ENCODE measurements at places on chromosomes 16 and 17.

GRCh38 chr17:57995076-57995956 is 7.3 kb upstream of the VEZF1 start:
- peak; percentile 80 for DNase-seq

- DNase-seq, result no peak
Measured at GRCh38 chr17:79975498-79976134, 60.1 kb downstream of the TBC1D16 start.

DNA sequence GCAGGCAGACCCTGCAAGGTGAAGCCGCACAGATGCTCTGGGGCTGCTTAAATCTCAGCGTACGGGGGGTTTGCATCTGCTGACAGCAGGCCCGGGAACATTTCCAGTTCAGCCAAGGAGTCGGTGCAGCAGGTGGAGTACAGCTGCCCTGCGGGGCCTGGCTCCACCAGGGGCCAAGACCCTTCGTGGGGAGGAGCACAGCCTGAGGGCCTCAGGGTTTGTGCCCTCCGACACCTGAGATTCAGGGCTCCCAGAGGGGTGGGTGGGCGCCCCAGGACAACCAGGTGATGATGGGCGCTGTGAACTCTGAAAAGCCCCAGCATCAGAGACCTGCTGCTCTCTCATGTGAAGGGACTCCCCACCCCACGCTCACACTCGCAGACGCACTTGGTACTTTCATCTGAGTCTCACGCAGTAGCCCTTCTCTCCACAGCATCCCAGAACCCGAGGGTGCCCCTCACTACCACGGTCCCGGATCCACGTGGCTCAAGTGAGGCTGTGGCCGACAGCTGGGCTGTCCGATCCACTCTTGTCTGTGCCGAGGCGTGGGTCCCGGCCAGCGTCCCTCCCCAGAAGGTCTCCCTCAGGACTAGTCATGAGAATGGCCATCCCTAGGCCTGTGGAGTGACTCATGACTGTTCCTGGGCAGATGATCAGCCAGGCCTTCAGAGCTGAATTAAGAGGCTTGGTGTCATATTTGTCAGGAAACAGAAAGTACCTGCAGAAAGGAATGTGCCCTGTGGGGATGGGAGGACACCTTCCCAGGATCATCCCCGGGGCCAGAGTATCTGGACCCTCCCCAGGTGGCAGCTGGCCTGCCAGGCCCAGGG is 29.6 kb downstream of the ACSF3 start:
- no peak for DNase-seq

GRCh38 chr17:7184647-7185046 is 5.5 kb upstream of the ASGR1 start:
- no peak for DNase-seq

GRCh38 chr17:28624148-28624547 is 10.2 kb upstream of the RSKR start:
- DNase-seq, result no peak

DNA sequence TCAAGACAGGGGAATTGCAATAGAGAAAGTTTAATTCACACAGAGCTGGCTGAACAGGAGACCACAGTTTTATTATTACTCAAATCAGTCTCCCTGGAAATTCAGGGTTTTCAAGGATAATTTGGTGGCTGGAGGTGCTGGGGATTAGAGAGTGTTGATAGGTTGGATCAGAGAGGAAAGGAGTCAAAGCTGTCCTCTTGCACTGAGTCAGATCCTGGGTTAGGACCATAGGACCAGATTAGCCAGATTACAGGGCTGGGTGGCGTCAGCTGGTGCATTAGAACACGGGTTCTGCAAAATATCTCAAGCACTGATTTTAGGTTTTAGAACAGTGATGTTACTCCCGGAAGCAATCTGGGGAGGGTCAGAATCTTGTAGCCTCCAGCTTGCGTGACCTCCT is 1.8 kb upstream of the NSMCE1 start:
- no peak for DNase-seq

DNA sequence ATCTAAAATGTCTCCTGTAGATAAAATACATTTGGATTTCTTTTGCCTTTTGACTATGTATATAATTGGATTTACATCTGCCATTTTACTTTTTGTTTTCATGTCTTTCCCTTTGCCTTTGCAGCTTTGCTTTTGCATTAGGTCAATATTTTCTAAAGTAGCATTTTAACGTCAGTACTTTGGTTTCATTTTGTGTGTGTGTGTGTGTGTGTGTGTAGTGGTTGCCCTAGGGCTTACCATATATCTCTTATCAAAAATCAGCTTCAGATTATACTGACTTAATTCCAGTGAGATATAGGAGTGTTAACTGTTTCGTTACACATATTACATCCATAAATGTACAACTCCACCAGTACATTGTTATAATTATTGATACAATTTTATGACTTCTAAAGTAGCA is 26.1 kb downstream of the AKTIP start:
- no peak for DNase-seq

DNA sequence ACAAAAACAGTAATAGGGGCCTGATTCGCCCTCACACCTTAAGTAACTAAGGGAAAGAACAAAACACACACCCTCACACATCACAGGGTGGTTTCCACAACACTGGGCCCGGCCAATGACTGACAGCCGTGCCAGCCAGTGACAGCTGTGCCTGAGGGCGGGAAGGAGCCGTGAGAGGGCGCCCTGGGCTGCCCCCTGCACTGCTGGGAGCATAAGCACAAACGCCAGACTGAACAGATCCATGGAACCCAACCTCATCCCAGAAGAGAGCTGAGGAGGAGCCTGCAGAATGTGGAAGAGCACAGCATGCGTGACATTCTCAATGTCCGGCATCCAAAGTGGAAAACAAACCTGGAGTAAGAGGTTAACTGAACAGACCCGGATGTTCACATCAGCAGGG is 16.0 kb downstream of the CSNK1D start:
- no peak for DNase-seq

- no peak for DNase-seq
Measured at GRCh38 chr16:88913001-88913612, 46.6 kb upstream of the PABPN1L start.

All from hepatic stellate cell (primary cell).